ENCODE measurements at places on chromosomes 5 and 9.

- peak; percentile 47 for DNase-seq
Observed at GRCh38 chr5:69368458-69369339, 621 bp downstream of the AK6 start.

GRCh38 chr5:96823900-96824380 is 16.2 kb upstream of the ERAP1 start:
- peak; percentile 90 for DNase-seq

- DNase-seq = peak; percentile 50
Observed at GRCh38 chr9:6440405-6440804, 27.4 kb downstream of the UHRF2 start.

DNA sequence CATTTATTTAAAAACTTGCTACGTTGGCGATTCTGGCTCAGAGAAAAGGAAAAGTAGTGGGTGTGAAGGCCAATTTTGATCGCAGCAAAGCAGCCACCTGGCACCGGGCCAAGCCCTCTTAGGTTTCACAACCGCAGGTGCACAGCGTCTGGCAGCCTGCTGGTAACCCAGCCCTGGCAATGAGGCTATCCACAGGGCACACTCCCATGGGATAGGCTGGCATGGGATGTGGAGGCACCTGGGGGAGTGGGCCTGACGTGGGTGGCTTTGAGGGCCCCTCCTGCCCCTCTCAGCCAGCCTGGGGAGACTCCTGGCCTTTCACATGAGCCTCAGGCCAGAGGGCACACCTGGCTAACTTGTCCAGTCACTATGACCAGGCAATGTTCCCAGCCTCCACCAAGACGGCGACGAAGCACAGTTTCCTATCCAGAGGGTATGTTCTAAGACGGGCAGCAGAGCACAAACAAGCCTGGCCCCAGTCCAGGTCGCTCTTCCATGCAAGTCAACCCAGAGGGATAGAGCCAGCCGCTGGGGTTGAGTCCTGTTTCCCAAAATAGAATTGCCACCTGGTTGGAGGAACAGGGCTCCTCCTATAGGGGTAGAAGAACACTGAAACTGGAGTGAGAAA is 19.0 kb downstream of the CMBL start:
- DNase-seq = no peak

DNA sequence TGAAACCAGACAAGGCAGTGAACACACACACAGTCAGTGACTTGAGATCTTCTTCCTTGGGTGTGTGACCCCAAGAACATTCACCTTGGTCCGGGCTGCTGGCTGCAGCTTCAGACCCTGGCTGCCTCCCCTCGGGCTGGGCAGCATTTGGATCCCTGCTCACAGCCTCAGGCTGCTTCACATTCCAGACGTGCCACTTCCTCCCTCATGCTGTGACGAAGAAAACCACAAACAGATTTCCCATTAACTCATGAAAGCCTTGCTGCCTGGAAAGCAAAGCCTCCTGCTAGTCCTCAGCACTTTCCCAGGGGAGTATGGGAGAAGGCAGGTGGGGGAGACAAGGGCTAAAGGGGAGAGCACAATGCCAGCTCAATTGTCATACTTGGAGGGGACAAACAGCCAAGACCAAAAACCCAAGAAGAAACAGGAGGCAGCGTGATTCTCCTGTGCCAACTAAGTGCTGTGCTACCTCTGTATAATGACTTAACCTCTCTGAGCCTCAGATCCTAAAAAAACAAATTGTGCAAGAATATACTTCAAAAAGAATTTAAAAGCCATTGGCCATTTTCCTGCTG is 594.6 kb upstream of the BRINP1 start:
- DNase-seq = peak; percentile 91

- no peak for DNase-seq
Observed at GRCh38 chr5:144377207-144377606, 206.5 kb downstream of the KCTD16 start.

DNA sequence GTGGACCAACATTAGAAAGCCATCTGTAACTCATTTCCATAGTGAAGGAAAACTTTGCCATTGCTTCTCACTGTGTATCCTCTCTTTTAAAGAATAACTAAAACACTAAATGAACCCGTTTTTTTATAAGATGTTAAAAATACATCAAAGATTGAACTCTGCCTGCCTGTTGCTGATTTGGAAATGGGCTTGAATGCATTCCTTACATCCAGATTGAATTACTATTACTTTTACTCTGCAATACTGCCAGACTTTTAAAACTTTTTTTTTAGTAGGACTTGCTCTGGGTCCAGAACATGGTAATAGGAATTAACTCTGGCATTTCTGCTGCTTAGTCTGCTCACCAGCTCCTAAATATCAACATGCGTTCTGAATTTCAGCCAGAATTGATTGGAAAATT is 176.8 kb upstream of the PAPPA start:
- no peak for DNase-seq

DNA sequence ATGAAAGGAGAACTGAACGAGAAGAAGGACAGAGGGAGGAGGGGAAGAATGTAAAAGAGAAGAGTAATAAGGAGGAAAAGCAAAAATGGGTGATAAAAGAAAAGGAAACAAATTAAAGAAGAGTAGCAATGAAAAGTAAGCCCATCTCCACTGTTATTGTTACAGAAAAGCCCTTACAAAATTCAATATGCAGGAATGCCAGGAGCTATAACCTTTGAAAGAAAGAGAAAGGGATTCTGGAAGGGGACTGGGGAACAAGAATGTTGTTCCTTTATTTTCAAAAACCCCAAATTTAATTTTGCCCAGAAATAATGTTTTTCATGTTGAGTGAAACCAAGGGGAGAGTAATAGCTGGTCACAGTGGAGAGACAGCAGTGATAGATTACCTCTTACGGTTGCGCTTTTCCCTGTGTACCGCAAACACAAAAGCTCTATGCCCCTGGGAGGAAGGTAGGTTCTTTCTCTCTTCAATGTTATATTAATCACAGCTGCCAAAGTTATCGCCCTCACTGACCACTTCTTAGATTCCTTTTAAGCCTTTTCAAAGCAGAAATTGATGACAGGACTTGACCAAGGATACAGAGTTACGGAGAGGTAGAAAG is 86.7 kb downstream of the BRINP1 start:
- DNase-seq = no peak

DNA sequence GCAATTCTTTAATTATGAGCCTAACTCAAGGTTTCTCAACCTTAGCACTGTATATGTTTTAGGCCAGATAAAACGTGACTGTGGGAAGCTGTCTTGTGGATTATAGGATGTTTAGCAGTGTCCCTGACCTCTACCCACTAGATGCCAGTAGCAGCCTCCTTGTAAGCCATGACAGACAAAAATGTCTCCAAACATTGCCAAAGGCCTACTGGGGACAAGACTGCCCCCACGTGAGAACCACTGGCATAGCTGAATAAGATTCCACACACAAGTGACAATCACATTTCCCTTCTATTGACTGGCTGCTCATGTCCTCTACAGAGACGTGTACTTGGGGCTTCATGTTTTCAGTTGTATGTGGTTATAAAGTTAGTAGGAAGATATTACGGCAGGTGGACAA is 55.4 kb downstream of the GOLM1 start:
- no peak for DNase-seq

DNA sequence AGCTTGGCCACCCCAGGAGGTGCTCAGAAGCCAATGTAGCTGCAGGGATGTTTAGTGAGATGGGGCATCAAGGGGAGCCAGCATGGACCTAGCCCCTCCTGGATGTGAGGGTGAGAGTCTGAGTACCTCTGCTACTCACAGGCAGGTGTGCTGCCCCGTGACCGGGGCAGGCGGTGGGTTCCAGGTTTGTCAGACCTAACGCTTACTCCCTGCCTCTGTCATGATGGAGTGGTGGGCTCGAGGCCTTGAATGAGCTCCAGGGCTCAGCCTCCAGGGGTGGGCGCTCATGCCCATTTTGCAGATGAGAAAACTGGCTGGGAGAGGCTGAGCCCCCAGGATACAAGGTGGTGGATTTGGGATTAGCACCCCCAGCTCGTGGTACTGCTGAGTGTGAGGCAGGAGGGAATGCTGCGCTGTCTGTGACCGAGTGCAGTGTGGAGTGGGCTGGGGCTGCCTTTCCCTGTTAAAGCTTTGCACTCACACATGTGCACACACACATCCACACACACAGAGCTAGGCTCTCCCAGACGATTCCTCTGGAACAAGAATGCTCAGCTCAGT is 1.5 kb downstream of the RXRA start:
- no peak for DNase-seq

- DNase-seq = no peak
Observed at GRCh38 chr5:177396807-177397206, 3.7 kb downstream of the PFN3 start.

DNA sequence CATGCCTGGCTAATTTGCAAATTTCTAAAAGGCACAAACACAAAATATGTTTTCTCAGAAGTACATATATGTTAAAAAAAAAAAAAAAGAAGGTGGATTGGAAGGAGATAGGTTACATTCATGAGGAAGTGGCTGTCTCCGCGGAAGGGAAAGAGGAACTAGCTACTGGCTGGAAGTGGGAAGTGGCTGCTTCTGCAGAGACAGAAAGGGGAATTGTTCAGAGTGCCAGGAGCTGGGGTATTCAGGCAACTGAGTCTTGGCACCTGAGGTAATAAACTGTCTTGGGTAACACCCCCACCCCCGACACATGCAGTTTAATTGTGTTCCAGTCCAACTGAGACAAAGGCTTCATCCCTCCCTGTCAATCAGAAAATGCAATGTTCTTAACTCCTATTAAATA is 45.6 kb downstream of the S1PR3 start:
- no peak for DNase-seq

DNA sequence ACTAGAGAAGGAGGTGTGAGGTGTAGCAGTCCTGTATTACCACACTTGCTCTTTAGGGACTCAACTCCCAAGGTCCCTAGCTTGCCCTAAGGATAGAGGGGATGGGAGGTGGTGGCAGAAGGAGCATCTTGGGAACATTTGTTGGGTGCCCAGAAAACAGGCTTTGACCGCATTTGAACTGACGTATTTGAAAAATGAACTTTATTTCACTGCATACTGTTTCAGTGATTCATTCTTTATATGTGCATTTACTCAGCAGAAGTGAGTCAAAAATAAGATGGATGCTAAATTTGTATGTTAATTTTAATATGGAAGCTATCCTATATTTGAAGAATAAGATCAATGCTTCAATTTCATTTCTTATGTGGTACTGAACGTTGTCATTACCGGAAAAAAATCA is 18.7 kb downstream of the DMRT3 start:
- no peak for DNase-seq

GRCh38 chr9:21381448-21382339 is 3.5 kb downstream of the IFNA2 start:
- DNase-seq = no peak

GRCh38 chr9:126276056-126276728 is 50.4 kb upstream of the MVB12B start:
- no peak for DNase-seq

- no peak for DNase-seq
Observed at GRCh38 chr5:163978897-163979296, 473.5 kb downstream of the MAT2B start.

- DNase-seq = no peak
Observed at GRCh38 chr5:32264957-32265572, 47.7 kb downstream of the MTMR12 start.

DNA sequence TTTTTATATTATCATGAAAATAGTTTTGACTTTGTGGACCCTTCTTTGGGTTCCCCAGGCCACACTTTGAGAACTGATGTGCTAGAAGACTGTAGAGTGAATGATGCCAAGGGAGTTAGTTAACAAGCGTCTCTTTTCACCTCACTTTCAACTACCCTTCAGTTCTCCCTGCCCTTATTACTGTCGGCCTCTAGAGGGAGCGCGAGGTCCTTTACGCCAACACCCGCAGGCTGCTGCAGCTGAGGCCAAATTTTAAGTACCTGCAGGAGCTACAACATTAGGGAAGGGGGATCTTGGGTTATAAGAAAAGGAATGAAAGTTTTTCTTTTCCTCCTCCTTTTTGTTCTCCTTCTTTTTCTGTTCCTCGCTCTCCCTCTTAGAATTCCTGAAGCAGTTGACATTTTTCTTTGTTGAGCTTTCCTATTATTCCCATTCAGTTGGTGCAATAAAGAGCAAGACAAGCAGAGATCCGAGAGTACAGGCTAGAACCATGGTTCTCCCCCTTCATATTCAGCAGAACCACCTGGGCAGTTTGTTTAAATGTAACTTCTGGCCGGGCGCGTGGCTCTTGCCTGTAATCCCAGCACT is 84.0 kb downstream of the ZFAND5 start:
- DNase-seq = peak; percentile 66

DNA sequence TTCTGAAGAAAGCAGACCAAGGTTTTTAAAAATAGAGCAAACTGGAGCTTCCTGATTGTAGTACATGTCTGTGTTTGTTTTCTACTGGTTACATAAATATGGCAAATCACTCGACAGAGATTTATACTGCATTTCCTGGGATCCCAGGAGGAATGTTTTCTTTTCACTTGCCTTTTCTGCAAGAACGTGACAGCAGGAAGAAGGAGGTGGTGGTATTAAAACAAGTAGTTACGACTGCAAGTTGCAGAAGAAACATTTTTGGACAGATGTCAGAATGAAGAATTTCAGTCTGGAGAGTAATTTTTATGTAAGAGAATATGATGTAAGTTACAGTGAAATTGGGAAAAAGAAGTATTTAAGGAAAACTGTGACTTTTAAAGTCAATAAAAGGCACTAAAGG is 253.7 kb upstream of the NFIL3 start:
- DNase-seq = no peak

- DNase-seq = peak; percentile 41
Observed at GRCh38 chr5:90438100-90438499, 28.5 kb upstream of the CETN3 start.

- DNase-seq = peak; percentile 32
Observed at GRCh38 chr5:138901716-138902115, 26.6 kb upstream of the LRRTM2 start.

DNA sequence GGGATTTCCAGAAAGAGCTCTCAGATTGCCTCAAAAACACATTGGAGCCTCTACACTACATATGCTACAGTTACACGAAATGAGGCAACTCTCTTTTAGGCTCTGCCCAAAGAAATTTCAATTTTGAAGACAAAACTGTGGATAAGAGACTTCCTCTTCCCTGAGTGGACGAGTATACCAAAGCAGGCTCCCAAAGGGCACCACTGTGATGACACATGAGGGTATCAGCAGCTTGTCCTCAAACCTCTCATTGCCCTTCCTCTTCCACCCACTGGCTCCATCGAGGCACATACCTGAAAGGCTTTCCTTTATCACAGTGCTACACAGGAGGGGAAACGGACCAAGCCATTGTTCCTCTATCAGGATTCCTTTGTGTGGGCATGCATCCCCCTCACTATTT is 11.3 kb downstream of the CKMT2 start:
- DNase-seq = no peak

Data from iris pigment epithelial cell (primary cell).